ENCODE measurements at places on chromosomes 1 and 21.

DNA sequence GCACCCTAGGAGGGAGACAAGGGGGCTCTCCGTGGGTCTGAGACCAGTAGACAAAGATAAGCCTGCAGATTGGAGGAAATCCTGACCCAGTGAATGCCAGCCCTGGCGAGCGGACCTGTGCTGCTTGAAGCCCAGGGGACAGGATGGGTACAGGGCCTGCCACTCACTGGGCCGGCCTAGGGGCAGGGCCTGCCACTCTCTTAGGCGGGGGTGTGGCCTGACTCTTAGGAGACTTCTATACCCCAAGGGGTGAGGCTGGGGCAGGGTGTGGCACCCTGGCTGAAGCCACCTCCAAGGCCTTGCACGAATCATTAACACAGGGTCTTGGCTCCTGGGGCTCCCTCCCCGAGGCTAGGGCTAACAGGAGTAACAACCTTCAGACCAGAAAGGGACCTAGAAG is 30.7 kb downstream of the TRIM62 start:
- no peak for DNase-seq

DNA sequence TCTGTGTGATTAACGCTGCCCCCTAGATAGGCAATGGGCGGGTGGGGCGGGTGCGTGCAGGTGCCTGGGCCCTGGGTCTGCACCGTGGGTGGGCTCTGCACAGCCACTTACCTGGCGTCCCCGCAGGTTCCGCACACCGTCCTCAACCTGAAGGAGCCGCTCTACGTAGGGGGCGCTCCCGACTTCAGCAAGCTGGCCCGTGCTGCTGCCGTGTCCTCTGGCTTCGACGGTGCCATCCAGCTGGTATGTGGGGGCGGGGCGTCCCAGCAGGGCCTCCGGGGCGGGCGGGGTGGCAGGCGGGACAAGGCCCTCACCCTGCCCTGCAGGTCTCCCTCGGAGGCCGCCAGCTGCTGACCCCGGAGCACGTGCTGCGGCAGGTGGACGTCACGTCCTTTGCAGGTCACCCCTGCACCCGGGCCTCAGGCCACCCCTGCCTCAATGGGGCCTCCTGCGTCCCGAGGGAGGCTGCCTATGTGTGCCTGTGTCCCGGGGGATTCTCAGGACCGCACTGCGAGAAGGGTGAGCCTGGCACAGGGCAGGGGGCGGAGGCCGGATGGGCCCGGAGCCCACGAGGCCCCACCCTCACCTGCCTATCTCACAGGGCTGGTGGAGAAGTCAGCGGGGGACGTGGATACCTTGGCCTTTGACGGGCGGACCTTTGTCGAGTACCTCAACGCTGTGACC is 22.8 kb downstream of the RNF223 start:
- no peak for DNase-seq

DNA sequence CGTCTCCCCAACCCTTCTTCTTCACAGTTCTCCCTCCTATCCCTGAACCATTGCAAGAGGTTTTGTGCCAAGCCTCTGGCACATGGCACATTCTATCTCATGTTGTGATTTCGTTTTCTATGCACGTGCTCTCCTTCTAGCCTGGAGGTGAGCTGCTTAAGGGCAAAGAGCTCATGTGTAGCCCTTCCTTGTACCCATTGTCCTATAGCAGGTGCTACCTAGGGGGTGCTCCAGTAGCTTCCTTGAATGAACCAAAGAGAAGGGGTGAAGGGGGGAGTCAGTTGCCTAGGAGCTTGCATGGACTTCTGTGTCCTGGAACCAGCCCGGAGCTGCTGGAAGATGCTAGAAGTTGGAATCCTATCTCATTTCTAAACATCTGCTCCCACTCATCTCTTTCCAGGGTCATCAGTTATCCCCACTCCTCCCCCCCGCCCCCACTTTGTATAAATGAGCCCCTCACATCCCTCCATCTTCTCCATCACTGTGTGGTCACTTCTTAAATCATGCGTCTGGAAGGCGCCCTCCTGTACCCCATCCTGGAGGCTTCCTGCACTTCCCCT is 535 bp upstream of the DISC1 start:
- DNase-seq, result no peak

DNA sequence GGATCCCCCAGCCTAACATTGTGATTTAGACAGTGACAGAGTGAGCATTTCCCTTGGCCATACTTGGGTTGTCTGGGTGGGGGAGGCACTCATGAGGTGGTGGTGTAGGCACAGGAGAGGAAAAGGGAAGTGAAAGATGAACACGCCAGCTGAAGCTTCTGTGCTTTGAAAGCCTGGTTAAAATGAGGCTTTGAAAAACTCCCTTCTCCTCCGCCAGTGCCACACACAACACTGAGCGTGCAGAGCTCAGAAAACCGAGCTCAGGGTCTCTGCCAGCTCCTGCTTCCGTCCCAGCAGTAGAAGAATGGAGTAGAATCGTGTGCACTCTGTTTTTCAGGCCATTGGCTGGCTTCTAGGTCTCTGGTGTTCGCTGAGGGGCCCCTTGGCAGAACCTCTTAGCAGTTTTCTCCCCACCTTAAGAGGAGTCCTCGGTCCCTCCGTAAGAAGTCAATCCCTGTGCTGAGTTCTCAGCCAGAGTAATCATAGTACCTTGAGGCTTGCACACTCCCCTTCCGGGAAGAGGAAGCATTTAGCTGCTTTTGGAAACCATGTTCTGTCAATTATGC is 12.9 kb downstream of the PLEKHM2 start:
- no peak for DNase-seq

DNA sequence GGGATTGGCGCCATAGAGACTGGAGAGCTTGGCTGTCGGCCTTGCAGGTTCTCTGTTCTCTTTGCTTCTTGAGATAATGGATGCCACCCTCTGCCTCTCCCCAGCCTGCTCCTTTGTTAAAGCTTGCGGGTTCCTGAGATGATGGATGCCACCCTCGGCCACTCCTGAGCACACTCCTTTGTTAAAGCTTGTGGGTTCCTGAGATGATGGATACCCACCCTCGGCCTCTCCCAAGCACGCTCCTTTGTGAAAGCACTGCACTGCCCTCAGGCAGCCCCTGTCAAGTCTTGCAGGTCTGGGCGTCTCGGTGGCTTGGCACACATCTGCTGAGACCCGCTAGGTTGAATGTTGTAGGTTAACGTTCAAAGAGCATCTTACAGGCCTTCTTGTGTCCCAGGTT is 76.5 kb downstream of the SCCPDH start:
- no peak for DNase-seq

DNA sequence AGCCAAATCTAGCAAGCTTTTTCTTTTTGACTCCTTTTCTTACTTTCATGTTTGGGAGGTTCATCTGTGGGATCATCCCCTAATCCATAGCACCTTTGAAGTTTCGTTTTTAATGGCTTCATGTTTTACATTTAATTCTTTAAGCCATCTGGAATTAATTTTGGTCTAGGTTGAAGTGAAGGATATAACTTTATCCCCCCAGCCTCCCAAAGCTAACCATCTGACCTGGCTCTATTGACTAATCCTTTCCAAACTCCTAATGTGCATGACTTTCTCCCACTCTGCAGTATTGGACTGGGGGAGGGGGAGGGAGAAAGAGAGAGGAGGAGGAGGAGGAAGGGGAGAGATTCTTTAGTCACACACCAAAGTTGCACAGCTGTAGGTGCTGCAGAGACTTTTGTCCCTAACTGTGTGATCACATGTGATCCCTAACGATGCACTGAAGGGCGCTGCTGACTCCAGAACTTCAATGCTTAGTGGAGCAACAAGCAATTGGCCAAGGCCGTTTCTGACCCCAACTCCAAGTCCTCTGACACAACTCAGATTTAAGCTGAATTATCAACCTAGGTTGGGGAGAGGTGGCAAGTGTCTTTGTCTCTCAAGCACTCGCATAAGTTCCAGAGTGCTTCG is 191.6 kb downstream of the HUNK start:
- no peak for DNase-seq

- DNase-seq, result no peak
Measured at GRCh38 chr21:28516021-28516420, 476.7 kb downstream of the LTN1 start.

- no peak for DNase-seq
Measured at GRCh38 chr21:42465008-42465802, 30.8 kb downstream of the RSPH1 start.

GRCh38 chr1:8629241-8630091 is 188.0 kb downstream of the RERE start:
- no peak for DNase-seq

- no peak for DNase-seq
Measured at GRCh38 chr21:18424276-18424675, 20.7 kb upstream of the TMPRSS15 start.

DNA sequence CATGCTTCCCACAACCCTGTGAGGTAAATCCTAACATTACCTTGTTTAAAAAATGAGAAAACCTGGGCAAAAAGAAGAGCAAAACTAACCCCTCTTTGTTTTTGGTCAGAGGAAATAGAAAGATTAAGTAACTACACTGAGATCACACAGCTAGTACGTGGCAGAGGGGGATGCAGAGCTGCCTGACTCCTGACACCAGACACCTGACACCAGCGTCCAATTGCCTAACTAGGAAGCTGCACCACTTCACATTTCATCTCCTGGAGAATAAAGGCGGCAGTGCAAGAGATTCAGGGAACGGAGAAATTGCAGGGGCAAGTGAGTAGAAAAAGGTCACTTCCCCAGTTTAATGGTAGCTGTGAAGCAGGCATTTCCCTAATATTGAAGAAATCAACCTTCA is 229.3 kb upstream of the PTBP2 start:
- no peak for DNase-seq

GRCh38 chr1:202090994-202091393 is 31.7 kb upstream of the GPR37L1 start:
- no peak for DNase-seq

GRCh38 chr21:42251654-42252324 is 32.8 kb downstream of the ABCG1 start:
- no peak for DNase-seq

- no peak for DNase-seq
Measured at GRCh38 chr1:178513278-178513983, 522 bp downstream of the TEX35 start.

- DNase-seq, result no peak
Measured at GRCh38 chr1:204684571-204685235, 835 bp downstream of the LRRN2 start.

- no peak for DNase-seq
Measured at GRCh38 chr1:89358287-89358893, 5.5 kb upstream of the GBP6 start.

DNA sequence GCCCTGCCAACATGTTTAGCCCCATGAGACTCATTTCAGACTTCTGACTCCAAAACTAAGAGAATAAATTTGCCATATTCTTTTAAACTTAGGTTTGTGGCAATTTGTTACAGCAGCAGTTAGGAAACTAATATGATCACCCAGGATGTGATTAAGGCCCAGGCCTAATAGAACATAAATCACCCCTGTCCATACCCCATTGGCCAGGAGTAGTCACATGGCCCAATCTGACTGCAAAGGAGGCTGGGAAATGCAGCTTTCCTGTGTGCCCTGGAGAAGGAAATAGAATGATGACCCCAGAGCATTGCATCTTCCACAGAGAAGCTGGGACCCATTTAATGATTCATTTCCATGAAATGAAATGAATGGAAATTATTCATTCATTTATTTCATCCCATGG is 100.4 kb upstream of the KLHDC7A start:
- no peak for DNase-seq

DNA sequence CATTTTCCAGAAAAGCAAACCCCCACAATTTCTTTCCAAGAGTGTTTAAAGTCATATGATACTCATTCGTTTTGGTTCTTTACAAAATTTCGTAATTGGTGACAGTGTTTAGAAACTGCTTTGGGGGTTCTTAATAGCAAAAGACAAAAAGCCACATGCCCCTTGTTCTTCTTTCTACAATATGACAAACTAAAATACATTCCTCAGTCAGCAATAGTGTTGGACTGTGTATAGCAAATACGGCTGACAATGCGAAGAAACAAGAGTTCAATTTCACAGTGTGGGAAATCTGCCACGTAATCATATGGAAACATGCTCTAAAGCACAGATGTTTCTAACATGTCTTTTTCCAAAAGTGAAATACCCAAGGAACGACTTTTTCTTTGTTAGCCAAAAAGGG is 7.6 kb upstream of the IFNAR1 start:
- DNase-seq, result no peak

All from 8988T (cell line).